ENCODE measurements at places on chromosomes 4 and X. TPM values are rescaled to one million over a fixed set of nuclear protein-coding genes. Genes with fewer than 3 reads are reported as not detected.
A peak's percentile ranks its signal among the peaks of the same experiment; 100 is the strongest.

CRLF2 gene
- 0.10 TPM for total RNA-seq

WNK3 gene
- total RNA-seq: 3.6 TPM

GABRG1 gene
- not detected for total RNA-seq

DNA sequence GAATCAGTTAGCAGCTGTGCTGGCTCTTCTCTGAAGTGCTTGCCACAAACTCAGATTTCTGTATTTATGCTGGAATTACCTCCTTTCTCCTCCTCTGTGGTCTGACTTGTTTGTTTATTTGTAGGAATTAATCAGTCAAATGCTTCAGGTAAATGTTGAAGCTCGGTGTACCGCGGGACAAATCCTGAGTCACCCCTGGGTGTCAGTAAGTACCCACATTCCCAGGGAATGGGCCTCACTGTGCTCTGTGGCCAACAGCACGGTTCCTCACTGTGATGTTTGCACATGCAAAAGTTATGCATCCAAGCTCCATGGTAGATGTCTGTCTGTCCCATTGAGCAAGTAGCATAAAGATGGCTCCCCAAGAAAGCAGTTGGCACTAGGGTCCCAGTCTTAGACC lies 169.9 kb downstream of the DCLK2 start:
- peak; percentile 80 for DNase-seq

ZNF182 gene
- total RNA-seq: 4.1 TPM

GRCh38 chr4:172657081-172657480 lies 511.5 kb upstream of the GALNT7 start:
- no peak for DNase-seq

GRCh38 chr4:169621731-169622492 lies 1.5 kb downstream of the CLCN3 start:
- DNase-seq: peak; percentile 78

PCDH19 gene
- total RNA-seq: 0.81 TPM

- no peak for DNase-seq
Observed at GRCh38 chr4:165922747-165923146, 49.7 kb downstream of the TLL1 start.

ZDHHC15 gene
- 0.02 TPM for total RNA-seq

DNA sequence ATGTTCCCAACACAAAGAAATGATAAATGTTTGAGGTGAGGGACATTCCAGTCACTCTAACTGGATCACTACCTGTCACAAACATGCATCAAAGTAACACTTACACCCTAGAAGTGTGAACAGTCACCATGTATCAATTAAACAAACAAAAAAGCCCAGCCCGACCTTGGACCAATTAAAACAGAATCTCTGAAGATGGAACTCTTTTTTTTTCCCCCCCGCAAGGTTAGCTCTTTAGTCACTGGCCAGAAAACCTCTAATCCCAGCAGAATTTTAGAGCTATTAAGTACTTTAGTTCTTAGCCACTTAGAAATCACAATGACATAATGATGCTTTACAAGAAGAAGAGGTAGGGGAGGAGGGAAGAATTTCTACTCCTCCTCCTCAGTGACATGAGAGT lies 154.5 kb downstream of the PALLD start:
- DNase-seq: peak; percentile 70

- DNase-seq: peak; percentile 69
Observed at GRCh38 chrX:11446336-11446735, 153.1 kb downstream of the AMELX start.

DNA sequence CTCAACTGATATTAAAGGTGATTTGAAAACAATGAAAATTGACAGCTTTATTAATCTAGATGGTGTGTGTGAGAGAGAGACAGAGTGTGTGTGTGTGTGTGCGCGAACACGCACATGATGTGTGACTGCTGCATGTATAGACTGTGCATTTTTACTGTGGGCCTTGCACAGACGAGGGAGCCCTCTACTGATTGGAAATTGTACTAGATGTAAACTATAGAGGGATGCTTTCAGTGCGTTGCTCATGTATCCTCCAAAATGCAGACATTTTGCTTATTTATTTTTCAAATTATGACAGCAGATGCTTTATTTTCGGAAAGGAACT lies 168.4 kb upstream of the GK2 start:
- DNase-seq: no peak

ATOH1 gene
- total RNA-seq: not detected

DNA sequence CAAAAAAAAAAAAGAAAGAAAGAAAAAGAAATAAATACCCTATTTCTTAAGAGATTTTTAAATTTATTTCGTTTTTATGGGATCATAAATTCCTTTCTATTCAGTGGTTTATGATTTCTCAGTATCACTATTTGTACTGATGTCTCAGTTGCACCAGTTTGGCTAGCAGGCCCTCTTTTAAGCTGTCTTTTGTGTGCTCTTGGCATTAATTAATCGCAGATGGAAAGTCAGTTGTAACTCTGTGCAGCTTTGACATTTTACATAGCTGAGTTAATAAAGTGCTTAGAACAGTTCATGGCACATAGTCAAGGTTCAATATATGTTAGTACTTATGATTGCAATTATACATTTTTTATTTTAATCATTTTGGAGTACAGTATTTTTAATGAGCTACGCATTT lies 123.7 kb upstream of the NUDT6 start:
- DNase-seq: no peak

DNA sequence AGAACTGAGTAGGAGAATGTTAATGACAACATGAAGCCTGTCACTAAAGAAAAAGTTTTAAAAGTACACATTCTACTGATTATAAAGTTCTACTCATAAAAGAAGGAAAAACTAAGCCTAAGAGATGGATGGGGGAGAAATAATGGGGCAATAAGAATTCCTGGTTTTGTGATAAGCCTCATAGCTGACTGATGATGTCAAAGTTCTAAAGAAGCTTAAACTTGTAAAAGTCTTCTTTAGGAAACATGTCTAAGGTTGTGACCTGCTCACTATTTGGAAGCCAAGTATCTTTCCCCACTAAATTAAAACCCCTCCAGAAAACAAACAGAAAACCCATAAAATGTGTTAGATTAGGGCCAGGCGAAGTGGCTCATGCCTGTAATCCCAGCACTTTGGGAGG lies 232.9 kb upstream of the GIMD1 start:
- peak; percentile 29 for DNase-seq

DNA sequence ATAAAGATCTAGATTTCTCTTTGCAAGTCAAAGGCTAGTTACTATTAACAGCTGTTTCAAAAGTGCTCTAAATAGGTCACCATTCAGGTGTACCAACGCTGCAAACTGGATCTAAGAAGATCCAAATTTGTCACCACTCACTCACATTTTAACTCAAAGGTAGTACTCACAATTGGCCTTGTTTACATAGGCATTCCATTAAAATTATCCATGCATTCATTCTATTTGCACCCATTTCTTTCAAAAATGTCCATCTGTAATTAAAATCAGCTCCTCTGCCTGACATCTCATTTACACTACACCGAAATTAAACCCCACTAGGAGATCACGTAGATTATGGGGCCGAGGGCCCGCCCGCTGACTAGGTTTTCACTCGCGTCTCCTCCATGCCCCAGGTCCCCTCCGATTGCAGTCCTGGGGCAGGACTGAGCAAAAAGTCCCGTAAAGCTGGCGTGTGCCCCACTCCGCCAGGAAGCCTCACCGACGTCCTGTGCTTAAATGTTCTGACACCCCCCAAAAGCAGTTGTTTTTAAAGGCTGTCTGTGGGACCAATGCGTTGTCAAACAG lies 1.3 kb upstream of the ING2 start:
- DNase-seq: no peak

DNA sequence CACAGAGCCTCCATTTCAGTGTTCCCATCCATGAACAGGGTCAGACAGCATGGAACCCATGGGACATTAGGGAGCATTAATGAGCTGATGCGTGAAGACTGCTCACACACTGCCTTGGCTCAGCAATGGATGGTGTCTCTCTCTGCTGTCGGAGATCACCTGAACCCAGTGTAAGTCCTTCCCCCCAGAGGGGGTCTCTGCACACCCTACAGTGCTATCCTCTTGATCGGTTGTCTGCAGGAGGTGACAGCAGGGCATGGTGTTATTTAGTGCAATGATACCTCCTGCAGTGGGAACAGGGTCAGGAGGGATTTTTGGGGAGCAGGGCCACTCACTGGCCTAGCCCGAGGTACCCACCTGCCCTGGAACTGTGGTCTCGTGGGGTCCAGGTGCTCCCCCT lies 25.6 kb downstream of the APELA start:
- no peak for DNase-seq

DNA sequence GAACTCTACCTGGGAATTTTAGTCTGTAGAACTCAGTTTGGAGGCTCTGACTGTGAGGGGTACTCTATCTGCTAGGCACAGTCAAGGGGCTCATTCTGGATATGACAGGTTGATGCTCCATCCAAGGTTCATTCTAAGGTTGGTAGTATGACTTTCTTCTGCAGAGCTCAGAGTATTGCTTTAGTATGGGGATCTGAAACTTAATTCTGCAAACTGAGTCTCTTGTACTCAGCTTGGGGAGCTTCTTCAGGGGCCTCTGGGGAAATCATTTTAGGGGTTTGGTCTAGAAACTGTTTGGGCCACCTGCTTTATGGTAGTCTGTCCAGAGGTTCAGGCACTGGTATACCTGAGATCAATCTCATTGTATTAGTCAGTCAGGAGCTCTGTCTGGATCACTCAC lies 9.7 kb upstream of the TSR2 start:
- no peak for DNase-seq

DNA sequence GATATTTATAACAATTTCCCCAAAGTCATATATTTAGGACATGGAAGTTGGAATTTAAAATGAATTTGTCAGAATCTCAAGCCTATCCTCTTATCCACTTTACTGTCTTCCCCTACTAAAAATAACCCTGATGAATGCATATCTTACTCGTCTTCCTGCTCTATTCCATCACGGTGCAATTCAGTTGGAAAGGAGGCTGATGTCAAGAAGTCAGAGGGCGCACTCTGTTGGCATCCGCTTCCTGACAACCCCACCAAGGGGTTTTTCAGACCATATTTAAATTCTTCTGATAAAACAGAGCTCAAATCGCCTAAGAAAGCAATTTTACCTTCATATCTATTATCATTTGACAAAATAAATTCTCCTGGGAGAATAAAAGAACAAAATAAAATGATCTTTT lies 233.5 kb downstream of the ARHGAP24 start:
- no peak for DNase-seq

- peak; percentile 51 for DNase-seq
Observed at GRCh38 chrX:70030301-70030767, 19.4 kb downstream of the AWAT2 start.

DNA sequence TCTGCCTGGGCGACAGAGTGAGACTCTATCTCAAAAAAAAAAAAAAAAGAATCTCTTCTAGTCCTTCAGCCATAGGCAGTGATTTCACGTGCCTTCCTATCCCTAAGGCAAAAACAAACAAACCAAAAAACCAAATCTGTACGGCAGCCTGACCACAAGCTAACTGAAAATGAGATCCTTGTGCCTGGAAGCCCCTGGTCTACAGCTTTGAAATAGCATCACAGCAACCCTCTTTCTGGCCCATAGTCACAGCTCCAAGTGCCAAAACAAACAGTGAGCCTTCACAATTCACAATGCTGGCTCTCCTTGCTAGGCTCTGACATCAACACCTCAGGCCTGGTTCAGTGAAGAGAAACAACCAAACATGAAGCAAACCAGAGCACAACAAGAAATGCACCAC lies 46.1 kb downstream of the TMEM150C start:
- DNase-seq: peak; percentile 91

GRCh38 chrX:103363046-103363445 lies 6.7 kb downstream of the TCEAL9 start:
- DNase-seq: no peak

MAOA gene
- 9.4 TPM for total RNA-seq

GRCh38 chr4:544386-545105 lies 31.5 kb downstream of the TMEM271 start:
- DNase-seq: no peak

GRCh38 chr4:150743564-150744342 lies 161.8 kb downstream of the MAB21L2 start:
- DNase-seq: no peak

DNA sequence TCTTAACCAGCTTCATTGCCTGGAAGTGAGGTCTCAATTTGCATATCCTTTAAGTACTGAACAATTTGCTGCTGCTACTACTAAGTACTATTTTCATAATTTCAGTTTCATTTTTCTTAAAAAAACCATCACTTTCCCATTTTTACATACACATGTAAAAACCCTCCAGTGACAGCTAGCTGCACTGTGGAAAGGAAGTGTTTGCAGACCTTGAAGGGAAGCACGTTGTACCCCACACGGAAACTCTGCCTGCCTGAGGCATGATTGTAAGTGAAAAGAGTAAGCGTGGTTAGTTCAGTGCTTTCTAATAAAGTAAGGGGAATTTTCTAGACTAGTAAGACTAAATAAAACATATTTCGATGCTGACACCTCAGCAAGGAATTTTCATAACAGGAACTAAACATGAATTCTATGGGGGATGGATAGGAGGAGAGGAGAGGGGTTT lies 103.6 kb downstream of the RAPGEF2 start:
- peak; percentile 50 for DNase-seq

- DNase-seq: peak; percentile 23
Observed at GRCh38 chr4:140637836-140638235, 69.1 kb upstream of the UCP1 start.

FRMPD4 gene
- 3.5 TPM for total RNA-seq

CTBP1 gene
- total RNA-seq: 101 TPM

DNA sequence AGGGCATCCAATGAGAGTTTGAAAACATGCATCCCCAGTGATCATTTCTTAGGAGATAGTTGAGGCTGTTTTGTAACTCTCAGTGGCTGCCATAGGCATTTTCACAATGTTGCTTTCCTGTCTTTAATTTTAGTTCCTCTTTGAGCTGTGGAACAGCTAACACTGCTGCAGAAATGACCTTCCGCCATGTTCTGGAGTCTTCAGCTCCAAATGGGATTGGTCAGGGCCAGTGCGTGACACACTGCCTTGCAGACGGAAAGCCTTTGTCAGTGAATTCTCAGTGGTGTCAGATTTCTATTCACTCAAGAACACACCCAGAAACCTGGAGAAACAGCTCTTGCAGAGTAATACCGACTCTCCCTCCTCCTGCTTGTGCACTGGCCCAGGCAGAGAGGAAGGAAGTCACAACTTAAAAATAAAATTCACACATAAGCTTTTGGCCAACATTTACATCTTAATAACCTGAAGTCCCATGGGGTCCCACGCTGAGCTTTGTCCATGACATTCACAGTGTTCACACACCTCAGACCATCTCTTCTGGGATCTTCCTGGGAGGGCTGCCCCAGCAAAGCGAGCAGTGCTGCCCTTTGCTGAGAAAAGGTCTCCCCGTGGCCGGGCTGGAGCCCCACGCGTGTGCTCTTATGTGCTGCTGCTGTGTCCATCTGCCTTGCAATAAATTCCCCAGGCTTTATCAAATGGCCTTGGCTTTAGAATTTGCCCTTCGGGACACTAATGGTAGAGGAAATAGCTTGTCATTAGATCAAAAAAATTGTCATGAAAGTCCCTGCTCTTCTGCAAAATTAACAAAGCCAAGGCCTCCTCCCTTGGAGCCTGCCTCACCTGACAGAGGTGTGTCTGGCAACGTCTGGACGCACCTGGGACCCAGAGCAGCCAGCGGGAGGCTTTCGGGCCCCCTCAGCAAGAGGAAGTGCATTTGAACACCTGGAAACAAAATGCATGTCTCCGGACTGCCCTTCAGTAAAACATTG lies 126.8 kb downstream of the IRF2 start:
- peak; percentile 46 for DNase-seq

- no peak for DNase-seq
Observed at GRCh38 chr4:2069161-2069971, 10.2 kb downstream of the NAT8L start.

- no peak for DNase-seq
Observed at GRCh38 chrX:79096145-79096556, 48.3 kb upstream of the GPR174 start.

SRPX gene
- 45.2 TPM for total RNA-seq

TDO2 gene
- total RNA-seq: 5.7 TPM

- DNase-seq: peak; percentile 88
Observed at GRCh38 chr4:87390891-87391575, at the start of gene HSD17B11. HSD17B11 (minus strand) TSS chr4:87391188; CDS start chr4:87391070, 118 bp downstream.

CABS1 gene
- not detected for total RNA-seq

- no peak for DNase-seq
Observed at GRCh38 chr4:75786526-75786925, 62.1 kb downstream of the USO1 start.

Measured in M059J (cell line).